IMR-90 (cell line): ENCODE measurements at places on chromosomes 4 and X. TPM values are rescaled to one million over a fixed set of nuclear protein-coding genes. Genes with fewer than 3 reads are reported as not detected.

Gene ENPP6
- not detected in 2 replicates for total RNA-seq

Gene HTN1
- total RNA-seq: not detected in 2 replicates

Gene CC2D2A
- 21.9 and 26.3 TPM in 2 replicates for total RNA-seq

Gene PDGFC
- total RNA-seq: 90.7 and 105 TPM in 2 replicates

Gene BTC
- not detected in 2 replicates for total RNA-seq

Gene FAM114A1
- total RNA-seq: 507 and 649 TPM in 2 replicates

Gene NPFFR2
- not detected in 2 replicates for total RNA-seq
